ENCODE measurements at places on chromosomes 4 and X.

GRCh38 chr4:10521424-10521823 is 64.2 kb upstream of the ZNF518B start:
- no peak for DNase-seq

- DNase-seq, result no peak
Measured at GRCh38 chrX:105752338-105752956, 69.9 kb upstream of the NRK start.

DNA sequence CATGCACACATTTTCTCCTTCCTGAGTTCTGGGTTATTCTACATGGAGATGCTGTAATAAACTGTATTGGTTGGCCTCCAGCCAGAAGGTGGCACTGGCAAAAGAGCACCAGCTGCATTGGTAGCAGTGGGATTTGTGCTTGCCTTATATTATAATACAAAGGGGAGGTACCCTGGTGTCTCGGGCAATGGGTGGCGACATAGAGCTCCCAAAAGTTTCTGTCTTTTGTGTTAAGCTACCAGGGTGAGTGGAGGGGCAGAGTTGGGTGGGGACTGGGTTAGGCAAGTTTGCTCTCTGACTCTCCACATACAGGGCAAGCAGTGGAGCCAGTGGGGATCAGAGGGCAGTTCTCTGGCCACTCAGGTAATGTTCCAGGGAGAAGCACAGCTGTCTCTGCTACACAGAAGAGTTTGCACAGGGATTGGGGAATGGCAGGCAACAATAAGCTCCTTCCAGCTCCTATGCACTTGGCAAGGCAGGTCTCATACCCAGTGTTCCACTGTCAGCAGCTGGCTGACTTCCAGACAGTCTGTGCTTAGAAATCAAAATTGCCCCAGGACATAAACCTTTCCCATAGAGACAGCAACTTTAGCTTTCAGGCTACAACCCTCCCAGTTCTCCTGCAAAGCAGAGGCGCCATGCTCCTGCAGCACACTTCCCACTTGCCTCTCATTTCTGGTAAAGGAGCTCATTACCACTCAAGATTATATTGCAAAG is 463.9 kb upstream of the PCDH7 start:
- no peak for DNase-seq

DNA sequence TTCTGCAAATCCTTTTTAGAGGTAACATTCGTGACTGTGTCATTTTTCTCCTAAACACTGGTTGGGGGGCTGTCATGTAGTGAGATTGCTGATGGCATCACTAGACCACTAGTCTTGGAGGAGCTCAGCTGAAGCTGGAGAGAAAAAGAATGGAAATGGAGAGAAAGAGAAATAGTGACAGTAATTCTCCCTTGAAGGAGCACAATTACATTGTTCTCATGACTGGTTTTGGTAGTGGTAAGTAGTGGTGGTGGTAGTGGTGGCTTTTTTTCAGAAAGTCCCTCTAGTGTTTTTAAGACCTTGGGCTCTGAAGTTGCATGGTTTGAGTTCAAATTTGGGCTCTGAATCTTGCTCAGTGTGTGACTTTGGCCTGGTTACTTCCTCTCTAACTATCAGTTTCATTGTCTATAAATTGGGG is 99.8 kb downstream of the LARP7 start:
- no peak for DNase-seq

GRCh38 chr4:56668267-56668666 is 12.8 kb downstream of the HOPX start:
- no peak for DNase-seq

DNA sequence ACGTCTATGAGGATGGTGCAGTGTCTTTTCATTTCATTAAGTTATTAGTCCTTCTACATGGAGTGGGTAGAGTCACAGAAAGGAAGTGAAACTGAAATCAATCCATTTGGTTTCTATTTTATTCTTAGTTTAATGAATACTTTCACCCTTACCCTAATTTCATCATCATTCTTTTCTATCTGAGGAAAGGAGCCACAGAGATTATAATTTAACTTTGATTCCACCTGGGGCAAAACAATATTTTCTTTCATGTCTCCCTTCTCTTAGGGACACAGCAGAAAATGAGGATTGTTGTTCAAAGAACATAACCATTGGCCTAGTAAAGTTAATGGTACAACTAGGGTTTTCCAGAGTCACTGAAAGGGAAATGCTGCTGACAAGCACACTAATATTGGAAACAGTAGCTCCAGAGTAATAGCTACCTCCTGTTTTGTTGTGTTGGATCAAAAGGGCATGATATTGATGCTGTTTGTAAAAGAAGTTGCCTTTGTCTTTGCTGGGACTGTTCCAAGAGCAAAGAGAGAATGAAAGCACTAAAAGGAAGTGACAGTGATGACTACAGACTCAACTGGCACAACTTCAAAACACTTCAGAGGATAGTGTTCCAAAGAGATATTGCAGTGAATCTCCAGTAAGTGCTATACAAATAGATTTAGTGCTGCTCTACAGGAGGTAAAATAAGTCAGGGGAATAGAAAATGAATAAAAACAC is 247.1 kb upstream of the PITX2 start:
- DNase-seq, result no peak

- DNase-seq, result no peak
Measured at GRCh38 chr4:142844782-142845181, 1.3 kb downstream of the INPP4B start.

- DNase-seq, result no peak
Measured at GRCh38 chrX:45518552-45518951, 317.9 kb upstream of the DIPK2B start.

DNA sequence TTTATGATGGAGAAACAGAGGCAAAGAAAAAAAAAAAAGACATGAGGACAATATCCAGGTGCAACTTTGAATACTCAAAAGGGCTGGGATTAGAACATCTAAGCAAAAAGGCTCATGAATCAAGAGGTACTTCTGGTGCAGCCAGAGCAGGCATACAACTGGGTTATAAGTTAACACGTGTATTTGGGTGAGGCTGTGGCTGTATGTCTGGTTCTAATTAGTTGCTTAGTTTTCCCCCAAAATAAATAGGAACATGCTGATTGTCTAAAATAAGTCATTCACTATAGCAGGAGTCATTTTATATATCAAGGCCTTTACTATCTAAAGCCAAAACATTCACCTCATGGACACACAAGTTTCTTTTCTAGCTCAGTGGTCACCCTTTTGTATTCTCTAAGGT is 20.2 kb downstream of the NHS start:
- DNase-seq, result no peak

DNA sequence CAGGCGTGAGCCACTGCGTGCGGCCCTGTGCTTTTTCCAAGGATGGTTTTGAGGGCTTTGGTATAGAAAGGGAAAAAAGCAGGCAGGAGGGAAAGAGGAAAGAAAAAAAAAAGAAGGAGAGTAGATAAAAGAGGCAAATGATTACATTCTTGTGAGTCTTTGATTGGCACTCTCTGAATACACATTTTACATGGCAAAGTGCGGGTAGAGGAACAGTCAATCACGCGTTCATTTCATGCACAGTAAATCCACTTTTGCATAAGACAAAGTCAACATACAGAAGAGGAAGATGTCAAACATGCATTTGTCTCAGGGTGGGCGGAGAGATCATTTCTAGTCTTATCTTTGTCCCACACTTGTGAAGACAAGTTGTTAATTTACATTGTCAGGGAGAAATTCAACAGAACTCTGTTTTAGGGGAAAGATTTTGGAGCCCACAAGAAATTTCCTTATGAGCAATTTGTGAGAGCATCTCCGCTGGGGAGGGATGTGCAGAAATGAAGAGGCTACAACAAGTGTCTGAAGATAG is 183.2 kb downstream of the DHRSX start:
- DNase-seq, result no peak

GRCh38 chrX:129831091-129831885 is 12.4 kb downstream of the ZDHHC9 start:
- DNase-seq, result no peak

- no peak for DNase-seq
Measured at GRCh38 chr4:174631901-174632758, 109.8 kb upstream of the HPGD start.

- DNase-seq, result no peak
Measured at GRCh38 chr4:80192937-80193336, 4.4 kb upstream of the PRDM8 start.
